ENCODE measurements at places on chromosomes 16 and 17.

- no peak for DNase-seq
Observed at GRCh38 chr17:27755706-27756466, 44.4 kb downstream of the NOS2 start.

GRCh38 chr17:33862772-33863602 lies 392.1 kb upstream of the CCL2 start:
- DNase-seq = no peak

GRCh38 chr16:56163938-56164337 lies 27.4 kb upstream of the GNAO1 start:
- no peak for DNase-seq

- DNase-seq = no peak
Observed at GRCh38 chr17:28737770-28738679, 5.8 kb upstream of the TRAF4 start.

- DNase-seq = no peak
Observed at GRCh38 chr16:48445782-48446533, 60.7 kb upstream of the SIAH1 start.

GRCh38 chr16:81600275-81600674 lies 155.7 kb downstream of the CMIP start:
- no peak for DNase-seq

DNA sequence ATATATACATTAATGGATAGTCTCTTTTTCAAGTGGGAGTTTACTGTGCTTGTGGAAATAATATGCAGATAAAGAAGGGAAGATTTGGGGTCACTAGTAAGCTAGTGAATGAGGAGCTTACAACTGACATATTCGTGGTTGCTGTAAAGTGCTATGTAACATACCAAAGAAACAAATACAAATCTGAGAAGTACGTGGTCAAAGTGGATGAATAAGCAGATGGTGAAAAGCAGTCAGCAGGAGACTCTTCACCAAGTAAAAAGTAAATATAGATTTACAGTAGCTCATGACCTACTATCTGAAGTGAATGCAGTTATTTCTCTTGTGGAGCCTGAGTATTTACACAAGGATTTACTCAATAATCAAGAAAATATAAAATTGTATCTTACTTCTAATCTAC lies 136.6 kb upstream of the ELAC2 start:
- DNase-seq = no peak

- DNase-seq = no peak
Observed at GRCh38 chr17:53837131-53837530, 14.4 kb downstream of the KIF2B start.

DNA sequence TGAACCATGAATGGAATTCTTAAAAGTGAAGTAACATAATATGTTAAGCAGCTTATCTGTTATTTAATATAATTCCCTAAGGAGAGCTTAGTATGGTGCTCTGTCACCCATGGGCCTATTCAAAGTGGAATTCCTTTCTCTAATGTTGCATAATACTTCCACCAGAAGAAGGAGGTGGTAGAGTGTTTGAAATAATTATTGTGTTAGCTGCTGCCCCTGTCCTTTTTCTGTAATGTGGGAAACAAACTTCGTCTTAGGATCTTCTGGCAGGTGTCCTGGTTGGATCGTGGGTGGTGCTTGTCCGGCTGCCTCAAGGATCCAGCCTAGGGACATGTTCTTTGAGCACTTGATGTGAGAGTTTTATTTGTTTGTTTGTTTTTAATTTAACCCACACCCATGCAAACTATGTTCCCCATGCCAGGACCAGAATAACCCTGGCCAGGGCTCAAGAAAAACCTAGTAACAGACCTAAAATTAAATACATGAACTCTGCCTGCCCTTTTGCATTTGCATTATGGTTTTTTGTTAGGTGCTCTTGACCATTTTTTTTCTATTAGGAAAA lies 46.1 kb downstream of the ZNRF1 start:
- DNase-seq = no peak

- no peak for DNase-seq
Observed at GRCh38 chr17:82788206-82789001, 36.5 kb downstream of the TBCD start.

GRCh38 chr17:59073972-59074371 lies 32.7 kb downstream of the TRIM37 start:
- no peak for DNase-seq

DNA sequence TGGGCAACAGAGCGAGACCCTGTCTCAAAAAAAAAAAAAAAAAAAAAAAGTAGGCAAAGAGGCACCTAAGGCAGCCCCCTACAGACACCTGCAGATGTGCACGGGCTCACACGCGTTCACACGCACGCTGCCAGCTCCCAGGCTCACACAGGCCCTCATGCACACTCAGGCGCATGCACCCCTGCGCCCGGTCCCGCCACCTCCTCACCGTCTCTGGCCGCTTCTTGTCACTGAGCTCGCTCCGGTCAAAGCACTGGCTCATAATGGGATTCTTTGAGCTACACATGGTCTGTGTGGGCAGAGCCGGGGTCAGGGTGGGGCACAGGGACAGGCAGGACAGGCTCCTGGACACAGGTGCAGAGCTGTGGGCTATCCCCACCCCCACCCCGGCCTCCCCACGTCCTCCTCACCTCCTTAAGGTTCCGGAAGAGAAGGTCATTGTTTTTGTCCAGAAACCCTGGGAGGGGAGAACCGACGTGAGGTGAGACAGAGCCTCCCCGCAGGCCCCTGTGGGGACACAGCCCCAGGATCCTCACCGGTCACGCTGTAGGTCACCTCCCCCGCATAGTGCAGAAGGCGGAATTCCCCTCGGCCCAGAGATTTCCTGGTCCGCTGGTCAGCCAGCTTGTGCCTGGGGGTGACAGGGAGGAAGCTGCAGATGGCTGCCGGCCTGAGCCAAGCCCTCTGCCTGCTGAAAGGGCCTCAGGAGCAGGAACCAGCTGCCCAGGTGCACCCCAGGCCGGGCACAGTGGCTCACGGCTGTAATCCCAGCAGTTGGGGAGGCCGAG lies 17.9 kb downstream of the MYO1C start:
- DNase-seq = no peak

DNA sequence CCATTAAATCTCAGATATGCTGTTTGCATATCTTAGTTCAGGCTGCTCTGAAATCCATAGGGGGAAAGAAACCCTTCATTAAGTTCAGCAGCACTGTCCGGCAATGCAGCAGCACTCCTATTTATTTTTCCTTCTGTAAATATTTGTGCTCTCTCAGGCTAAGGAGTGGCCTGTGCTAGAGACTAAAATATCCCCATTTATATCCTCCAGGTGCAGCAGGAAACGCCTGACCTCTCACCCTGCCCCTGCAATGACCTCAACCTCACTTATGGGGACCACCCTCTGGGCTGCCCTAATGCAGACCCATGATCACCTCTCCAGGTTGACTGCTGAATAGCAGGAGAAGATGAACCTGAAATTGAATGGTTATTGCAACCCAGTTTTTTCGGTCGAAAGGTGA lies 165.0 kb upstream of the ELAC2 start:
- DNase-seq = no peak

DNA sequence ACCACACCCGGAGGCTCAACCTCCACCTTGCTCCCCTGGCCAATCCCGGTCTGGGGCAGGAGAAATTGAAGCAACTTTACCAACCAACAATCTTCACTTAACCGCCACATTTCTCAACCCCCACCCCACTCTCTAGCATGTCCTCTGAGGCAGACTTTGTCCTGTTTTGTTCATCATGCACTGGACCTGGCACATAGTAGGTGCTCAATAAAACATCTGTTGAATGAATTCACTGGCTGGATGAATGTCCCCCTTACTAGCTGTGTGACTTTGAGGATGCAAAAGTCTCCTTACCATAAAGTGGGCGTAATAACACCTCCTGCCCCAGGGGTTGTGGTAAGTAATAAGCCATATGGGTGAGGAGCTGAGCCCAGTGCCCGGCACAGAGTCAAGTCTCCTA lies 5.8 kb downstream of the SPPL2C start:
- DNase-seq = no peak

DNA sequence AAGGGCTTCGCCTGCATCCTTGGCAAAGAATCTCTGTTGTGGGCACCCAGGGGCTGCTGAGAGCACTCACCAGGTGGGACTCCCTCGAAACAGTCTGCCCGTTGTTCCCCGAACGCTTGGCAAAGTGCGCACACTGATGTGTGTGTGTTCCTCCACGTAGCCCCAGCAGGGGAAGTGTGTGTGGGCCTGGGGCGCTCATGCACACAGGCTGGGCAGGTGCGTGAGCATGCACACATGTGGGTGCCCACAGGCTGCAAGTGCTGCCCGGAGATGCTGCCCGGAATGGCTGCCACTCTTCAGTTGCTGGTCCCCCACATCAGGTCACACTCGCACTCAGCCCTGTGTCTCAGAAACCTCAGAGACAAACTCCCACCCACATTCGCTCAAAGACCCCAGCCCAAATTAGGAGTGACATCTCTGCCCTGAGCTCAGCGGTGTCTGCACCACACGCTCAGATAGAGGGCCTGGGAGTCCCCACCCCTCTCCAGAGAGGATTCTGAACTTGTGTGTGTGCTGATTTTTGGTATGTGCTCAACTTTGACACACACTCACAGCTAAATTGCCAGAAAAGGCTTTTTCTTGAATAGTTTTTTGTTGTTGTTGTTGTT lies 119.4 kb downstream of the MGAT5B start:
- no peak for DNase-seq

- DNase-seq = no peak
Observed at GRCh38 chr17:9228408-9229159, 207.3 kb downstream of the NTN1 start.

DNA sequence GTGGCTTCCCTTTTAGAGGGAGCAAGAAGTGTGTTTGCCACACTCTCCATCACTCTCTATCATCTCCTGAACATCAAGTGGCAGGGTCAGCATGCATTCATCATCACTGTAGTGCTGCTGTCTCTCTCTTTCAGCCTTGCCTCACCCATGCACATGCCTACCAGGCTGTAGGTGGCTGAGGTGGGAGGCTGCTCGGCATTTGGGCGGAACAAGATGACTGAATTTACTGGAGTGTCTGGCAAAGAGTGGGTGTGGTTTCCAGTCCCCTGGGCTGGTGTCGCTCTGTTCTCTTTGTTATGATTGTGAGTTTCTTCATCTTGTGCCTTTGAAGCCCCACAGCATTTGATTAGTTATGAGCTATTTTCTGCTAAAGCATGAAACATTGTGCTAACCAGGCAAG lies 541.9 kb upstream of the EEF2KMT start:
- no peak for DNase-seq

DNA sequence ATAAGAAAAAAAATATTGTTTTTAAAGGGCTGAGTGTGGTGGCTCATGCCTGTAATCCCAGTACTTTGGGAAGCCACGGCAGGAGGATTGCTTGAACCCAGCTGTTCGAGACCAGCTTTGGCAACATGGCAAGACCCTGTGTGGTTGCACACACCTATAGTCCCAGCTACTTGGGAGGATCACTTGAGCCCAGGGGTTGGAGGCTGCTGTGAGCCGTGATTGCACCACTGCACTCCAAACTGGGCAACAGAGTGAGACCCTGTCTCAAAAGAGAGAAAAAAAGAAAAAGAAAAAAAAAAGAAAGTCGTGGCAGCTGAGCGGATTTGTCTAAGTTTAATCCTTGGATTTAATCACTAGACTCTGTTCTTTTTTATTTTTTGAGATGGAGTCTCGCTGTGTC lies 6.3 kb upstream of the FCSK start:
- DNase-seq = no peak

- no peak for DNase-seq
Observed at GRCh38 chr16:47568351-47568750, 107.2 kb downstream of the PHKB start.

- no peak for DNase-seq
Observed at GRCh38 chr16:70644763-70645597, 1.4 kb upstream of the IL34 start.

- peak; percentile 91 for DNase-seq
Observed at GRCh38 chr16:47045459-47045858, 72.0 kb upstream of the DNAJA2 start.

DNA sequence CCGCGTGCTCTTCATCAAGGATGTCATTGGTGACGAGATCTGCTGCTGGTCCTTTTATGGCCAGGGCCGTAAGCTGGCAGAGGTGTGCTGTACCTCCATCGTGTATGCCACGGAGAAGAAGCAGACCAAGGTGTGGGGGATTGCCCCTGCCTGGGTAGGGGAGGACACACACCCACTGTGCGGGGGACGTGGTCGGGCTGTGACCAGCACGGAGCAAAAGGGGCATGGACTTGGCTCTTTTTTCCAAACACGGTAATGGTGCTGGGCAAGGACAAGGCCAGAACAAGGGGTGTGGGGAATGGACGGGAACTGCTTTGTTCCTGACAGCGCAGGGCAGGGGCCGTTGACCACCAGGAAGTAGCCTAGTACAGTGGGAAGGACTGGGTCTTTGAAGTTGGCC lies 6.8 kb downstream of the TNFAIP1 start:
- no peak for DNase-seq

DNA sequence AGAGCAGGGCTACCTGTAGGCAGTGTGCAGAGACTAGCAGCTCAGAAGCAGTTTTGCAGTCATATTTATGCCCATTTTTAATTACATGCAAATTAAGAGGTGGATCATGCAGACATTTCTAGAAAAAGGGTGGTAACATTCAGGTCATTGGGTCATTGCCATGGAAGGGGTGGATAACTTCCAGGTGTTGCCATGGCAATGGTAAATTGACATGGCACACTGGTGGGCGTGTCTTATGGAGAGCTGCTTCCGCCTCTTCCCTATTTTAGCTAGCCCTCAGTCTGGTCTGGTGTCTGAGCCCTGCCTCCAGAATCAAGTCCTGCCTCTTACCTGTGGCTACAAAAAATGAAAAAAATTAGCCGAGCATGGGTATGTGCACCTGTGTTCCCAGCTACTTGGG lies 2.8 kb upstream of the DNAI2 start:
- no peak for DNase-seq

DNA sequence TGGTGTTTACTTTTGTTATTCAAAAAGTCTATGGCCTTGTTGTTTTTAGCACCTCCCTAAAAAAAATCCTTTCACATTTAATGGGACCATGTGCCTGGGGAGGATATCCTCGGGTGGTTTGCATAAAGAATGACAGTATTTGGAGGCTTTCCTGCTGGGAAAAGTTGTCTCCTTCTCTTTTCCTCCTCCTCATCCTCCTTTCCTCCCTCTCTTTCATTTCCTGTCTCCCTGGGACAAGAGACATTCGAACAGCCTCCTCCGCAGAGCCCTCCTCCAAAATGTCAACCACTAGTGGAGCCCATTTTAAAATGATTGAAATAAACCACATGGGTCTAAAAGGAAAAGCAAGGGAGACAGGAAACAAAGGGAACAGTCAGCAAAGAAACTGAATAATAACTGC lies 67.4 kb downstream of the MYH13 start:
- no peak for DNase-seq

- DNase-seq = no peak
Observed at GRCh38 chr16:12995721-12996372, 94.4 kb downstream of the SHISA9 start.

GRCh38 chr17:47644324-47644723 lies 5.4 kb upstream of the KPNB1 start:
- no peak for DNase-seq

GRCh38 chr16:27389272-27389961 lies 12.6 kb upstream of the IL21R start:
- DNase-seq = no peak

- no peak for DNase-seq
Observed at GRCh38 chr16:67726106-67727034, 7.3 kb upstream of the GFOD2 start.
